ENCODE measurements at places on chromosomes 12 and 14.

DNA sequence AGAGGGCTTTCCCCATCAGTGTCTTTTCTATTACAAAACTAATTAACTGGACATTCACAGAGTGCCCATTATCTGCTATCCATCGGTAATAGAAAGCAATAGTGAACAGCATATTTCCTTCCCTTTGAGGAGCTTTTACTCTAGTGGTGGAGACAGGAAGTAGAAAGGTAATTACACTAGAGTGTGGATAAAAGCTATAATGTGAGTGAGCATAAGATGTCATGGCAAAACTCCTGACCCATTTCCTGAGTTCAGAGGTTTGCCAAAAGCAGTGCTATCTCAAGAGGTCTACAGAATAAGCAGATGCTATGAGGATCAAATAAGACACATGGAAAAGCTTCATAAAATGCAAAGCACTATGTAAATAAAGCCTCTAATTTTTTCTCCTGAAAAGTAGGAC lies 24.0 kb downstream of the TIMELESS start:
- no peak for DNase-seq

DNA sequence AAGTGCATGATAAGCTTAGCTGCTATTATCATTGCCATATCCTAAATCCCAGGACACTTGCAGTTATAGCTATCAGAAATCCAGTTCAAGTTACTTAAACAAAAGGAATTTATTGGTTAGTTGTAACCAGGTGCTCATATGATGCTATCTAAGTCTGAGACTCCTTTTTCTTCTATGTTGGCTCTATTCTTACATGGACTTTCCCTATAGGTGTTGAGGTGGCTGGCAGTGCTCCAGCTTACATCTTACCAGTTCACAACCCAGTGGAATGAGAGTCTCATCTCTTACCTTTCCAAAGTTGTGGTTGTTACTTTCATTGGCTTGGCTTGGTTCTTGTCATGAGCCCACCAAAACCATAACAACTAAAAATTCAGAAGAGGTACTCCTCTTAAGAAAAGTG lies 94.6 kb downstream of the DACT1 start:
- no peak for DNase-seq

GRCh38 chr14:106840991-106841390 lies 1314.6 kb downstream of the TMEM121 start:
- DNase-seq = no peak

DNA sequence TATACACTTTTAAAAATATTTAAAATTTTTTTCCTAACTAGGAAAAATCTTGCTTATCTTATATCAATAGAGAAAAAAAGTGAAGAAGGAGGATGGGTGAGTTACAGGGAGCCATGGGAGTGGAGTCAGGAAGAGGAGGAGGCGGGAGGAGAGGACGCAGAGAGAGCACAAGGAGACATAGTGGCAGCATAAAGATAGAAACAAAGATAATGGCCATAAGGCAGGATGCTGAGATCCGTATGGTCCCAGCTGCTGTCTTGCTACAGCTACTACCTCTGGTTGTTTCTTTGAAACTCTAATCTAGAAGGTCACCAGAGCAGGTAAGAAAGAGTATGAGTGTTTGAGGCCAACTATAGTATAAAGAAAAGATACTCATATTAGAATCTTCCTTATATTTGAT lies 2.6 kb upstream of the SOX5 start:
- no peak for DNase-seq

- DNase-seq = no peak
Observed at GRCh38 chr12:67795236-67795635, 146.7 kb downstream of the DYRK2 start.

DNA sequence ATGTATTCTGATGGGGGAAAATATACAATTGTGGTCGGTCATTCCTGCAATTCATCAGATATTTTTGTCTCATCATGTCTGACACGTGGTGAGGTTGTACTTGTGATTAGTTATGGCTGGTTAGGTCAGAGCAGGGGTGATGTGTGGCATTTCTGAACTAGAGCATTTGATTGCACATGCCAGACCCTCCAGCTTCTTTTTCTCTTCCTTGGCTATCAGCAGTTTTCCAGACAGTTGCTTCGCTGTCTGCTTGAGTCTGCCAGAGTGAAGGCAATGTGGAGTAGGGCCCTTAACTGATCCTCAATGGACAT lies 25.9 kb downstream of the TMEM117 start:
- DNase-seq = no peak

- no peak for DNase-seq
Observed at GRCh38 chr14:101128478-101129321, 225.2 kb upstream of the RTL1 start.

- DNase-seq = no peak
Observed at GRCh38 chr14:22811722-22812121, 3.5 kb downstream of the SLC7A7 start.

DNA sequence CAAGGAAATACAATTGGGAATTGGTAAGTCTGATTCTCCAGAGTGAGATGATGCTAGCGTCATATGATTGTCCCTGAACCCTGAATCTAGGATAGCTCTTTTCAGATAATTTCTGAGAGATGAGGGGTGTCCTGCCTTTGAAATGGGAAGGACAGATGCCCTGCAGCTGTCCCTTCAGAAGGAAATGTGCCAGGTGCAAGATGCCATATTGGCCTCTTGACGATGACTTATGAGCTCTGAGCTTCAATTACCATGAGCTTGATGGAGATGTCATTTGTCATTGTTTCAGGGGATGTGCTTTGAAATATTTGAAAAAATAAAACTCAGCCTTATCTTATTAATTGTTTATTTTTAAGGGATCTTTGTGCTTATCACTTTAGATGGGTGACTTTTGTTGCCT lies 185.1 kb downstream of the DACT1 start:
- DNase-seq = no peak

DNA sequence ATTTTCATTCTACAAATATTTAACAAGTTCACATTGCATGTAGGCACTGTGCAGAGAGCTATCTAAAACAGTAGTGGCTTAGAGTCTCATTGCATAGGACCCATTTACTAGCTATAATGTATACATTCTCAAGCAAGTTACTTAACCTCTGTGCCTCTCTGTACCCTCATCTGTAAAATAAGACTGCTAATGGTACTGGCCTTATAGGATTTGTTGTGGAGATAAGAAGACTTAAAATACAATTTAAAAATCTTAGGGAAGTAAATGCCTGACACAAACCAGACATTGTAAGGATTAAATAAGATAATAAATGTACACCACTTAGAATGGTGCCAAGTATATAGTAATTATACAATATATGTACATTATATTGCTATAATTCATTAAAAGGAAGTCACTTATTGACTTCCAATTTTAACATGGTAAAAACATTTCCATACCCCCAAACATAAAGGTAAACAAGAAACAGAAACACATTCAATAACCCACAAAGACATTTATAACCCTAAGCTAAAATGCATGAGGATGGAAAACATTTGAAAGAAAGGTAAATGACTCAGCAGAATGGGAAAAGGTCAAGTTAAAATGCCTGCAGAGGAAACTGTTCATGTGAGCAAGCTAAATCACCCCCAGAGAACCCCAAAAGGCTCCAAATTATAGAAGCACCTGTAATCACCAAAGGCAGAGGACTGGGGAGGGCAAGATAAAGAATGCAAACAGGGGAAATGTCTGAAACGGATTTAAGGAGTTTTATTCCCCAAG lies 30.8 kb downstream of the RPS6KA5 start:
- no peak for DNase-seq

GRCh38 chr12:55972911-55973598 lies 823 bp upstream of the RAB5B start:
- no peak for DNase-seq

- DNase-seq = no peak
Observed at GRCh38 chr12:124458220-124458991, 109.0 kb downstream of the NCOR2 start.

- DNase-seq = no peak
Observed at GRCh38 chr14:99803106-99803775, 10.0 kb downstream of the EML1 start.

DNA sequence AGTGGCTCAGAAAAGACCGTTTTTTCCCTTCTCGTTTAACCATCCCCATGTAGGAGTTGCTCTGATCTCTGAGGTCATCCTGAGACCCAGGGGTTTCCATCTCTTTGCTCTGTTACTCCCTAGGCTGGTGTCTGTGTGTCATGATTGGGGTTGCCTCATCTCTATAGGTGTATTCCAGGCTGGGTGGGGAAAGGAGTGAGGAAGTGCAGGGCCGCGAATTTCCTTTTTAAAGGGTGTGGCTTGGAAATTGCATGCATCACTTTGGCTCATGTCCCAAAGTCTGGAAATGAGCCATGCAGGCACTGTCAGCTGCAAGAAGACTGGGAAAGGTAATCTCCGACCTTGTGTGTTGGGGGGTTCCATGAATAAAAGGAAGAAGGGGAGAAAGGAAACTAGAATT lies 201.9 kb downstream of the AACS start:
- DNase-seq = no peak

GRCh38 chr12:52246720-52247621 lies 13.9 kb downstream of the KRT7 start:
- DNase-seq = no peak

DNA sequence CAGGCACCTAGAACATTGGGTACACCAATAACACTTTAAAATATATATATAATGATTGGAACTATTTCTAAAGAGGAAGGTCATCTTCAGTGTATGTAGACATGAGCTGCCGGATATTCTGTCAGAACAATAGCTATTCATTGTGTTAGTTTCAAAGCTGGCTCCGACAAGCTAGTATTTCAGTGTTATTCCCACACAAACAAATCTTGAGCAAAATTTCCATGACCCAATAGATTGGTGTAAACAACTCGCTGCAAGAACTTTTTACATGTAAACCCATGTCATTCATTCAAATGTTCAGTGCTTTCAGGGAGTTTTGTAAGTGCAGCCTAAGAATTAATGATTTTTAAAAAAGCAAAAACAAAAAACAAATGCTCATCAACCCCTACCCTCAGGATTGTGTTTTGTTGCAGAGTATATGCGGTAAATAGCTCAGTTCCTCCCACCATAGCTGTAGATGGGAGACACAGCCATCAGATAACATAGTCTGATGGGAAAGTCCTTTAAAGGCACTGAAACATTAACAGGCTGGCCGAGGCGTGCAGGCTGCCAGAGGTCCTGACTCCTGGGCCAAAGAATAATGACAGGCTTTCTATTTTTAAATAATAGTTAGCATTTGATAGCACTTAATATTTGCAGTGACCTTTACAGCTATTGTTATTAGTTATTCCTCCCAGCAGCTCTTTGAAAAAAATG lies 150.3 kb upstream of the ARHGAP5 start:
- no peak for DNase-seq

DNA sequence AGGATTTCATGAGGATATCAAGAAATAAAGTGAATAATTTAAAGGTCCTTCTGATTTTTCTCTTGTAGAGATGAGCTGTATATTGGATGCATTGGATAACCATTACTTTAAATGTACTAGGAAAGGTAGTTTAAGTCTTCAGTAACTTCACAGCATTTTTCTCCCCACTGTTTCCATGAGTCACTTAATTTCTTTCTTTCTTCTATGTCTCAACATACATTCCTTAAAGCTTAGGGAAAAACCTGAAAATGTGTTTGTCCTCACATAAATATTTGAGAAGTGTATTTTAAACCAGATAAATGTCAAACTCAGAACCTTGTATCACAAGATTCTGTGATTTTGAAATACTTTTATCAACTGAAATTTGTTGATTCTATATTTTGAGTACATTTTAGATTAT lies 1970.2 kb upstream of the FLRT2 start:
- no peak for DNase-seq

DNA sequence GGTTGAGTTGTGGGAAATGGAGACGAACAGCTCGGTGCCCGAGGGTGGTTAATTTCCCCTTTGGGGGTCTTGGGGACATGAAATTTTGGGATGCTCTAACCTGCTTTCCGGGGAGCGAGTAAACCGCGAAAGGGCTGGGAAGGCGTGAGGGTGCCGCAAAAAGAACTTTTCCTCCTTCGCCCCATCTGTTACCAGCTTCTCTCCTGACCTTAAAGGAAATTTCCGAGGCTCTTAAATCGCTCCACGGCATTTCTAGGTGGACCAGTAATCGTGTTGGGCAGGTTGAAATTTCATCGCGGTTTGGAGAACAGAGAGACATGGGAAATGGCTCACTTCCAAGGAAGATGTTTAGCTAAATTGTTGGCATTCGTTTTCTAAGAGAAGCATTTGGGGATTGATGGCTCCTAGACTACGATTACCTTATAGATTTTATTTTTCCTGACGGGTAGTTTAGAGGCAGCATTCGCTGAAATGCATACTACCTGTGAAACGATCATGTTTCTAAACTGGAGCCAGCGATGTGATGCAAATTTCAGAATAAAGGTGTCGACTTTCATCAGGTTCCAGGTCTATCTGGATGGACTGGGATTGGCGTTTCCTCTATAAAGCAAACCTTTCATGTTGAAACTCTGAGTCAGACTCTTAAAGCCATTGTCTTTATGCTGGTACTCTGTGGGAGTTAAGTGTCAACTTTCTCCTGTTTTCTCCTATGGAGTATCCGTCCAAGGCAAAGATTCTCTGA lies 414.5 kb downstream of the PCNX1 start:
- DNase-seq = peak; percentile 64

DNA sequence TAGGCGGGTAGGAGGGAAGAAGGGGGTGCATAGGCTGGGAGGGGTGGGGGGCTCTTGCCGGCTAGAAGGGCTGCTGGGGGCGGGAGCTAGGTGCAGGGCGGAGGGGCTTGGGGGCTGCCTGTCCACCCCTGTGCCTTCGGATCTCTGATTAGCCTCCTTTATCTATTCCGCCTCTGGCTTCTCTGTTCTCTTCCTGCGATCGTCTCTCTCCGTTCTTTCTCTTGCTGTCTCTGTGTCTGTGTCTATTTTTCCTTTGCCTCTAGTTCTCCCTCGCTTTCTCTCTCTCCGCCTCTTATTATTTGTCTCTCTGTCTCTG lies 166.7 kb upstream of the LHX5 start:
- DNase-seq = no peak

DNA sequence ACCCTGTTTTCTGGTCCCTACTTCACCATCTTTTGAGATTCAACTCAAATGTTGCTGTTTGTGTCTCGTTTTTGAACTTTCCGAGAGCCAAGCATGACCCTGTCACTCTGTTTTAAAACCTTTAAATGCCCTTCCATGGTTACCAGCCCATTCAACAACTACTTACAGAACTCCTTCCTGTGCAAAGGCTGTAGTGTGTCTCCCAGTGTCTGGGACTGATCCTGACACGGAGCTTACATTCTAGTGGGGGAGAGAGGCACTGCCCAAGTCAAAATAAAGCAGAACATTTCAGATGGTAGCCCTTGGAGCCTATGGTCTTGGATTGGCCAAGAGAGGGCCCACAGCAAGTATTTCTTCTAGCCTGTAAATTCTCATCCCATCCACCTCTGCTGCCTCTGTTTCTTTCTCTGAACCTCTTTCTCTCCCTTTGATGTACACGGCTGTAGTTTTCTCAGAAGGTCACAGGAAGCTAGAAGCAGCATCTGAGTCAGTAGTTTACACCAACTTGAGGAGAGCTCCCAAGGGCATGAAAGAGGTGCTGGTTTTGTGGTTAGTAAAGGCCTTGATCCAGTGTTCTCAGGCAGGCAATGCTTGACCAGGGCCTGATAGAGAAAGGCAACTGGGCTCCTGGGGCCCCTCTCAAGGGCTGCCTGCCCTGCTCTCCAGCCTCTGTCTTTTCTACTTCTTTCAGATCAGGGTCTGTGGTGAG lies 42.3 kb upstream of the SLC24A4 start:
- no peak for DNase-seq

- DNase-seq = no peak
Observed at GRCh38 chr12:22956690-22957089, 331.7 kb downstream of the ETNK1 start.

Data from iPS DF 19.7 (cell line).